ENCODE measurements at places on chromosomes 1 and 21.

DNA sequence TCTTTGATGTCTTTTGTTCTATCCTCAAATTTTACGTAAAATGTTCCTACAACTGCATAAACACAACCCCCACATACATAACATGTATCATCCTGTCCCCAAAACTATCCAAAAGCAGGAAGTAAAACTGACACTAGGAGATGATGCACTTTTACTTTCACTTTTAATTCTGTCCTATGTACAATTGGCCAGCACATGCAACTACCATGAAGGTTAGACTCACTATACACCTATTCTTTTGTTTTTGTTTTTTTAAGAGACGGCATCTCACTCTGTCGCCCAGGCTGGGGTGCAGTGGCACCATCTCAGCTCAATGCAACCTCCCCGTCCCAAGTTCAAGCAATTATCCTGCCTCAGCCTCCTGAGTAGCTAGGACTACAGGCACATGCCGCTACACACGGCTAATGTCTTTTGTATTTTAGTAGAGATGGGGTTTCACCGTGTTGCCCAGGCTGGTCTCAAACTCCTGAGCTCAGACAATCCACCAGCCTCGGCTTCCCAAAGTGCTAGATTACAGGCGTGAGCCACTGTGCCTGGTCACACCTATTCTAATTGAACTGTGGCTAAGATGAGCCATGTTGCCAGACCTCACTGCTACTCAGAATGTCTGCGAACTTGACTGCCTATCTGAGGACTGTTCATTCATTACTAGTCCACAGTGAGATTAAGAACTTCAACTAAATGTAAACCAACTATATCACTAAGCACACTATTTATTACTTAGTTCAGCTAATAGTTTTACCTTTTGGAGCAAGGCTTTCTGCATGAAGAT lies 48.0 kb downstream of the TOR3A start:
- DNase-seq, result no peak

DNA sequence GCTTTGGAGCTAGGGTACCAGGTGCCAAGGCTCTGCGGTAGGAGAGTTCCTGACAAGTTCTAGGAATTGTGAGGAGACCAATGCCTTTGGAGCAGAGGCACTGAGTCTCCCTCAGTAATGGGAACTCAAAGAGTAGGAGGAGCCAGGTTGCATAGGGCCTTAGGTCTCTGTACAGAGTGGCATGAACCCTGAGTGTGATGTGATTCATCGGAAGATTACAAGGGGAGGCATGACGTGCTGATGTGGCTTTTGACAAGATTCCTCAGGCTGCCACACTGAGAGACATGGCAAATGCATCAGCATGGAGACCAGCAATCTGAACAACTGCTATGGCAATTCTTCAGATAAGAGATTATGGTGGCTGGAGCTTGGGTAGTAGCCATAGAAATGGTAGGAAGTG lies 94.6 kb upstream of the SLC44A3 start:
- DNase-seq, result no peak

- DNase-seq, result no peak
These were observed 31.4 kb downstream of the LY9 start for GRCh38 chr1:160827418-160827817.

GRCh38 chr1:26046246-26047095 lies 553 bp upstream of the SLC30A2 start:
- no peak for DNase-seq

- no peak for DNase-seq
These were observed 20.9 kb downstream of the TMEM50B start for GRCh38 chr21:33458861-33459260.
